HS-5 (cell line): ENCODE measurements at places on chromosomes 12 and 14.

DNA sequence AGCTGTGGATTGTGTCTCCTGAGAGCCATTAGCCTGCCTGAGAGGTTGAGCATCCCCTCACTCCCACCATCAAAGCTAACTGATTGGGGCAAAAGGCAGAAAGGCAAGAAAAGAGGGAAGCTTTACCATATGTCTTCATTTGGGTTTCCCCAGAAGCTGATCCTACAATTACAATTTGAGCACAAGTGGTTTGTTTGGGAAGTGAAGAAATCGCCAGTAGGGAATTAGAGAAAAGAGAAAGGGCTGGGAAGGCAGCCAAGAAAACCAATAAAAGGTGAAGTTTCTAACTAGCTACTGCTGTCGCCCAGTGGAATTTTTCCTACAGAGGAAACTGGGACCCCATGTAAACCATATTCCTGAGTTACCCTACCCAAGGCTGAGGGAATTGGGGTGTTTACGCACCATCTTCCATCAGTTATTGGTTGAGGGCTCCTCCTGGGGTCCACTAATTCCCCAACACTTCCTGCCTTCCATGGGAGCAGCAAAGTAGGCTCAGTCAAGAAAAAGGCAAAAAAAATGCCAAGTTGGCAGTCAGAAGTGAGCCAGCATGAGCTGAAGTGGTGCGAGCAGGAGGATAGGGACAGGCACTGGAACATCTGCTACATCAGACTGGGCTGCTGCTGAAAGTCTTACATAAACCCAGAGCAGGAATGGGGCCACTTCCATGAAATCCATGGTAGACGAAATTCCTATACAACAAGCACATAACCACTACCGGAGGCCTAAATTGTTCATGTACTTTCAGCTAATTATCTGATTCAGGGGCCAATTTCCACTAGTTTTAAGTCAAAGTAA is 17.3 kb downstream of the KCNK10 start:
- no peak for DNase-seq

- DNase-seq, result no peak
Observed at GRCh38 chr12:81759190-81760051, at the start of gene PPFIA2. PPFIA2 (minus strand) TSS chr12:81759350.

- DNase-seq, result no peak
Observed at GRCh38 chr12:34400411-34400881, 378.1 kb downstream of the ALG10 start.

- no peak for DNase-seq
Observed at GRCh38 chr12:49092816-49093406, 1.7 kb downstream of the DHH start.

DNA sequence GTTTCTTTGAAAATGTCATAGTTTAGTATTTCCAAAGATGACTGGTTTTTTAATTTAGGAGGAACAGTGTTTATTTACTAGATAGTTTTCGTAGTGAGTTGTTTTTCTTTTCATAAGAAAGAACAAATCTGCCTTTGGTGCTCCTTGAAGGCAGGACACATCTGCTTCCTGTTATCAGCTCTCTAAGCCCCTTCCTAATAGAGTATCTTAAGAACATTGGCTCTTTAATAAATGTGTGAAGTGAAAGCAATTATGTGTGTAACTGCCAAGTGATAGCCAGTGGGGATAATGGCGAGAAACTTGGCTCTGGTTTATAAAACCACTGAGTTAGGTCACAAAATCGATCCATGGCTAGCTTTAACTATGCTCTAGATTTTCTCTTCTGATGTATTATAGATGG is 23.5 kb upstream of the PPFIBP1 start:
- no peak for DNase-seq

DNA sequence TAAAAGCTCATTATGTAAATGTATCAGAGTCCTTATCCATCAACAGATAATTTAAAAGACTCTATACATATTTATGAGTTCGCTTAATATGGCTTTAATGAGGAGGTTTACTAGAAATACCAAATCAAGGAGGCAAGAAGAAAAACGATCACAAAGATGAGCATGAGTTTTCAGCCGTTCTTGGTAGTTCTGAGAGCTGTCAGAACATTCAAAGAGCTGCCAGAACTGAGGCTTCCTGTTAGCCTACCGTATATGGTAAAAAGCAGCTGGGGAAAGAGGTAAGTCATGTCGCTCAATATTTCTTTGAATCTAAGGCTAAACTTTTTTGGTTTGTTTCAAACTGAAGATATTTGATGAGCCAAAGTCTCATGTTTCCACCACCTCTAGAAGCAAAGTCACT is 115.3 kb upstream of the PLXNC1 start:
- no peak for DNase-seq

DNA sequence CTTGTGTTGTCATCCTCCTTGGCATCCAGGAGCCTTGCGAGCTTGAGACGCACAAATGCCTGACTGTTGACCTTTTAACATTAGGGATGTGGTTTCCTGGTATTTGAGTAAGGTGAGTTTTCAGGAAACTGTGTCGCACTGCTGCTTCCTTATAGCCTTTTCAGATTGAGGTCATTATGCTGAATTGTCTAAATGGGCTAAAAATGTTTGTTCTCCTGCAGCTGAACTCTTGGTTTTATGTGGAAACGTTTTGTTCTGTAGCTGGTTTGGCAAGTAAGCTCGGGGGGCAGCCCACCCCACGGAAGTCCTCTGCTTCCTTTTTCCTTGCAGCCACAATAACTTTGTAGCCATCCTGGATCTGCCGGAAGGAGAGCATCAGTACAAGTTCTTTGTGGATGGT is 5.7 kb downstream of the PRKAB1 start:
- no peak for DNase-seq

GRCh38 chr14:100640471-100641273 is 53.5 kb upstream of the BEGAIN start:
- no peak for DNase-seq

DNA sequence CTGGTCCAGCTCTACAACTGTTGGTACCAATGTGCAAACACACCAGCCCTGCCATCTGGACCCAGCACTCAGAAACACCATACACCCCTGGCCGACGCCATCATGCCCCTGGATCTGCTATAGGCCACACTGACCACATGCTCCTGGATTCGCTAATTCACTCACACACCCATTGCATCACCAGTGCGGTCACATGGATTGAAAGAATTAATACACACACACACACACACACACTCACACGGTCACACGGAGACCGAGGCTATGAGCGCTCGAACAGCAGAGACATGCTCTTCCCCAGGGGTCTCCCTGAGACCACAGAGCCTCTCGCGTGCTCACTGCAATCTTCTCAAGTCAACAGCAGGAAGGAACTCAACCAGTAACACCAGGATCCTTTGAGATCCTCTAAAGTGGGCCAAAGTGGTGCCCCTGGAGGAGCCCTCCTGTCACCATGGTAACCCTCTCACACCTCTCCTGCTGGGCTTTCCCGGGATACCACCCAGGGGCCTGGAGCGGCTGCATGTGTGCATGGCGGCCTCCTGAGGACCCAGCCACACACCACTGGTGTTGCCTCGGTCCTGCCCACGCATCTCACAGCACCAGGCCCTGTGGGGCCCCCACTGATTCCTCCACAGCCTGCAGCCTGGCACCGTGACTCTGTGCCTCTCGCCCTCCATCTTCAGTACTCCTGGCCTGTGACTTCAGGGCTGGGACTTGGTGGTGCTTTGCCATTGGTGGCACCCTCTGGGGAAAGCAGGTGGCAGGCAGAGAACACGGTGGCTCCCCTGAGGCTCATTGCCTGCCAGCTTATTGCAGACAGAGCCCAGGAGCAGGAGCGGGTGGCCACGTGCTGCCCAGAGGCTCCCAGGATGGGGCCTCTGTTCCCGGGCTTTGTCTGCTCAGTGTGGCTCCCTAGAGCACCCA is 15.1 kb downstream of the LRTM2 start:
- DNase-seq, result no peak

DNA sequence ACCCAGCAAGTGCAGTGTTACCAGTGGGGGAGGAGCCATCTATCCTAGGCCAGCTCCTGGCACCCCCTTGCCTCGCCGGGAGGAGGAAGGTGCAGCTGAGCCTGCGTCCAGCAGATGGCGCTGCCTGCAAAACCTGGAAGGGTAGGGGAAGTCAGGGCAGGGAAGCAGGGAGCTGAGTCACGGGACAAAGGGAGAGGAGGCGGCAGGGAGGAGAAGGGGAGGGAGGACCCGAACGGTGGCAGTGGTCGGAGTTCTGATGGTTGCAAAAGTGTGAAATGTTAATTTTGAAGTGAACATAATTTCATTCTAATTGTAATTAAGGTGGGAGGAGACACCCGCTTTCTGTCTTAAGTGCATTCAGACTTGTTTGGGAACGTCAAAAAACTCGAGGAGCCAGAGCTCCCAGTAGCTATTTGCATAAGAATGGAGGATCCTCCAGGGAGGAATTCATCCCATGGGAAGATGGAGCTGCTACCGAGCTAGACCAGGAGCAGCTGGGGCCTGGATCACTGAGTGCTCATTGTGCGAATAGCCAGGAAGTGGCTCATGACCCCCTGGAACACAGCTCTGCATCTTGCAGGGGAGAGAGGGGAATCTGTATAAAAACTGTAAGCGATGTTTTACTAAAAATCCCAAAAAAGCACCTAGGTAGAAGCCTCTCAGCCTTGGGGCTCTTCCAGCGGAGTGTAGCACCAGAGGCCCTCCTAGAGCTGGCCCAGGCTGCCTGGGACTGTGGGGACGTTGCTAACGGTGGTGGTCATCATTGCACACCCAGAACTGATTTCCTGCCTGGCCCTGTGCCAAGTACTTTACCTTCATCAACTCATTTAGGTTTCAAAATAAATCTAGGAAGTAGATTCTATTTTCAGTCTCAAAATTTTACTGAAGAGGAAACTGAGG is 59.5 kb downstream of the EMP1 start:
- peak; percentile 87 for DNase-seq

GRCh38 chr12:57479376-57480115 is at the start of gene ARHGAP9:
ARHGAP9 (minus strand) TSS chr12:57479866; CDS start chr12:57479406, 460 bp downstream.
- DNase-seq, result no peak

- peak; percentile 99 for DNase-seq
Observed at GRCh38 chr12:56127888-56128669, at the start of gene ESYT1. ESYT1 (plus strand) TSS chr12:56128267; CDS start chr12:56128320, 53 bp downstream.
